ENCODE measurements at places on chromosomes 4 and X. TPM values are rescaled to one million over a fixed set of nuclear protein-coding genes. Genes with fewer than 3 reads are reported as not detected.

Gene NR3C2
- total RNA-seq, result 0.77 TPM

Gene PRRG3
- 7.0 TPM for total RNA-seq

DNA sequence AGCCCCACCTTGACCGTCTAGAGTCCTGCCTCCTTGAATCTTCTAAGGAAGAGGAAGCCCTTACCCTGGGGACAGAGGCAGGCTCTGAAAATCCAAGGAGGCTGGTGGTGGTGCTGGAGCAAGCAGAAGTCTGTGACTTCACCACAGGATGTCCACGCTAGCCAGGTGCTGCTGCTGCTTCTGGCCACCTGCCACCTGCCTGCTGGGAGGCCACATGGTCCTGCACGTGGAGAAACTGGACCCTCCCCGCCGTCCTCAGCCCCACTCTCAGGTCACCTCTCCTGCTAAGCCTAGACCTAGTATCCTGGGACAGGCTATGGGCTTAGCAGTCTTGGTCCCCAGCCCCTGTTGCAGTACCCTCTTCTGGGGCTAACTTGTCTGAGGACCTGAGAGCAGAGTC lies 15.8 kb downstream of the TMEM31 start:
- peak; percentile 58 for DNase-seq
- no peak overlapping the region for H3K27ac ChIP-seq
- H3K36me3 ChIP-seq, result no peaks in the 10 kb centered on the region
- H3K4me1 ChIP-seq, result peaks cover 9% of the 10 kb centered on the region

Gene PALLD
- total RNA-seq, result 64.6 TPM

- H3K4me3 ChIP-seq, result no peak overlapping the region
- no peaks in the 10 kb centered on the region for H3K36me3 ChIP-seq
- no peak for DNase-seq
- no peaks in the 10 kb centered on the region for H3K27me3 ChIP-seq
- H3K27ac ChIP-seq, result no peak overlapping the region
These were observed 19.6 kb upstream of the KDM5C start for GRCh38 chrX:53244610-53245009.

DNA sequence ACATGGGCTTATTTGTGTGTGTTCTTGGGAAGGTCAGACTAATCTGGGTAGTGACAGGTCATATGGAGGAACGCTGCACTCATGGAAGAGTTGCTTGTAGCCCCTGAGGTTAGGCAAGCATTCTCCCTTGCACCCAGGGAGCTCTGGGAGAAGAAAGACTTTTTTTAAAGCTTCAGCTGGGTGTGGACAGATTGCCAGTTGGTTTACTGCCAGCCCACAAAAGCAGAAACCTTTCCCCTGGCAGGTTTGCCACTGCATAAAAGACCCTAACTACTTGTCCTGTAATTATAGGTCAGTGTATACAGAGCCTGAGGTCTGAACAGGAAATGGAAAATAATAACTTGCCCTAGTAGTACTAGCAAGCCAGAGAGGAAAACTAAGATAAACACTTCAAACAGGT lies 7.4 kb upstream of the NFKB1 start:
- peaks cover 7% of the 10 kb centered on the region for H3K4me1 ChIP-seq
- no peak for DNase-seq
- peaks cover 68% of the 10 kb centered on the region for H3K27me3 ChIP-seq
- no peak overlapping the region for H3K4me3 ChIP-seq
- H3K36me3 ChIP-seq, result no peaks in the 10 kb centered on the region
- no peak overlapping the region for H3K27ac ChIP-seq

Gene SPATA18
- total RNA-seq, result 1.4 TPM

Gene SNCA
- 11.3 TPM for total RNA-seq

DNA sequence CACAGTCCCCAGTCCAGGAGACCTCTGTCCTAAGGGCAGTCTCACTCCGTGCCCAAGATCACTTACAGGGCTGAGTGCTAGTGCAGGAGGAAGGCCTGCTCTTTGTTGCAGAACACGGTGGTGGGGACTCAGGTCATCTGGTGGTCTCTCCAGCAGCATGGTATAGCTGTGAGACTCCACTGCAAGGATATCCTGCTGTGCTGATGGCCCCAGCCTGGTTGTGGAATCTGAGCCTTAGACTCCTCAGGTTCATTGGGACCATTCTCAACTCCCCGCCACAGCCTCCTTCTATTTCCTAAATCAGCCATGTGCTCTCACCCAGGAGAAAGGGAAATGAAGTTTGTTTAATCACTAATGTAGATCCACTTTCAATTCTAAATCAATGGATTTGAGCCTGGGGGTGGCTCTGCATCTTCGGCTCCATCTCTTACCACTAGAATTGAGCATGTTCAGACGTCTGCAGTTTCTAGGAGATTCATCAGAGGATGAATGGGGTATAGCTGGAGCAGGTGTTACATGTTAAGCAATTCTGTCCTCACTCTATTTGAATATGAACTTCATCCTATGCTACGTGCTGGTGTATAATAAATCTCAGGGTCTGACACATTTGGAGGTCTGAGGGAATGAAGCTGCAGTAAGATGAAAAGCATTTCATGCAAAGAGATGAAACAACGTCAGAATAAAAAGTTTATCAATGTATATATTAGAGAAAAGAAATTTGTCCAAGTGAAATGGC lies 189.2 kb downstream of the MGST2 start:
- H3K4me3 ChIP-seq, result no peak overlapping the region
- H3K27ac ChIP-seq, result no peak overlapping the region
- peaks cover 15% of the 10 kb centered on the region for H3K36me3 ChIP-seq
- no peaks in the 10 kb centered on the region for H3K27me3 ChIP-seq
- H3K4me1 ChIP-seq, result peaks cover 42% of the 10 kb centered on the region

GRCh38 chr4:67702166-67702565 lies 1.2 kb upstream of the UBA6 start:
- peaks cover 5% of the 10 kb centered on the region for H3K4me1 ChIP-seq
- H3K4me3 ChIP-seq, result peak overlapping the region; percentile 95
- no peak for DNase-seq
- no peaks in the 10 kb centered on the region for H3K27me3 ChIP-seq

GRCh38 chrX:13511241-13511943 lies 58.0 kb upstream of the EGFL6 start:
- DNase-seq, result no peak
- H3K36me3 ChIP-seq, result no peaks in the 10 kb centered on the region
- no peaks in the 10 kb centered on the region for H3K4me1 ChIP-seq
- H3K27ac ChIP-seq, result no peak overlapping the region

GRCh38 chrX:106802388-106803275 lies at the start of gene TBC1D8B:
TBC1D8B (plus strand) TSS chrX:106802673; CDS start chrX:106802854, 181 bp downstream.
- no peaks in the 10 kb centered on the region for H3K4me1 ChIP-seq
- no peaks in the 10 kb centered on the region for H3K36me3 ChIP-seq
- no peak within 1 kb of the TSS for H3K27ac ChIP-seq
- DNase-seq, result peak; percentile 87
- H3K4me3 ChIP-seq, result peak within 1 kb of the TSS; percentile 89

DNA sequence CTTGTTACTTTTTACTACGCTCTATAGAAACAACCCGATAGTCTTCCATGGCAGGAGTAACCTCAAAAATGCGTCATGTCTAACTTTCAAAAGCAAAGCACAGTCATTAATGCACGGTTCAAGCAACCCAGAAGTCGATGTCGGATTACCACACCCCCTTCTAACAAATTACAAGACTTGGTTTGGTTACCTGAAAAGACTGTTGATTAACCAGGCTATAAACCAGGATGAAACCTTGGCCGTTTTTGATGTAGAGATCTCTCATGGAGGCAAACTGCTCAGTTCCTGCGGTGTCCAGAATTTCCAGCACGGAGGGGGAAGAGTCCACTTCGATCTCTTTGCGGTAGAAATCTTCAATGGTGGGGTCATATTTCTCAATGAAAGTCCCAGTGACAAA lies 2.4 kb downstream of the RAP2C start:
- peak overlapping the region; percentile 94 for H3K27ac ChIP-seq
- peak overlapping the region; percentile 96 for H3K4me3 ChIP-seq
- H3K27me3 ChIP-seq, result no peaks in the 10 kb centered on the region

- H3K4me3 ChIP-seq, result no peak overlapping the region
- no peaks in the 10 kb centered on the region for H3K36me3 ChIP-seq
- H3K27me3 ChIP-seq, result no peaks in the 10 kb centered on the region
- H3K27ac ChIP-seq, result no peak overlapping the region
- DNase-seq, result no peak
These were observed 85.4 kb upstream of the PACRGL start for GRCh38 chr4:20614816-20615215.

Gene MAGEB1
- not detected for total RNA-seq

DNA sequence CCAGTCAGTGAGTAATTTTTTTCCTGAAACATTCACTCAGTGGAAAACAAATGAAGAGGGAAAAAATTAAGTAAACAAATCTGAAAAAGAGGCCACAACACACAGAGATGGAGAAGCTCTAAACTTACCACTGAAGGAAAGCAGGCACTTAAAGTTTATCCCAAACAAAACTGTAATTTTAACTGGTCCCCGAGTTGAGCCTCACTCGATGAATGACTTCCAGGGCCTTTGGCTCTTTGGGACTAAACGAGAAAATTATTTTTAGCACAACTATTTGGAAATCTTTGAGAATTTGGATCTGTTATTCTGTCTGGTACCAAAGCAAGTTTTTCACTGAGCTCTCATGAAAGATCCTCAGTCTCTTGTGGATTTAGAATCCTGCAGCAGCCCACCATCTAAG lies at the start of gene C1QTNF7:
Gene C1QTNF7, plus strand, starts transcription at position 333 of the 400 bp plus-strand sequence. CDS start 7,711 bp downstream, outside the sequence.
- no peaks in the 10 kb centered on the region for H3K4me1 ChIP-seq
- H3K4me3 ChIP-seq, result no peak within 1 kb of the TSS
- H3K27ac ChIP-seq, result no peak within 1 kb of the TSS

DNA sequence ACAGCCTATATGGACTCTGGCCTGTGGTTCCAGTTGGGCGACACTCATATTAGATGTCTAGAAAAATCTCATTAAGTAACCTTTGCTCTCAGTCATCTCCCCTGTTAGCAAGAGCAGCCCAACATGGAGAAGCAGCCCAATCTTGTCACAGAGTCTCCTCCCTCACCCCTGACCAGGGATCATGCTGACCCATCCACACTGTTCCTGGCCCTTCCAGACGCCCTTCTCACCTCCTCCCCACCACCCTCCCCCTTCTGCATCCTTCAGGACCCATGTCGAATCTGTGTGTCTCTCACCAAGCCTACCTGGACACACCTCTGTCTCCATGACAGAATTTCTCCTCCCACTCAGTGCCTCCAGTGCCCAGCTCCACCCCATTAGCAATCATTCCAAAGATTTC lies 190.1 kb downstream of the STIM2 start:
- H3K27ac ChIP-seq, result no peak overlapping the region
- no peaks in the 10 kb centered on the region for H3K4me1 ChIP-seq
- H3K27me3 ChIP-seq, result peaks cover 19% of the 10 kb centered on the region
- no peak overlapping the region for H3K4me3 ChIP-seq
- H3K36me3 ChIP-seq, result no peaks in the 10 kb centered on the region
- DNase-seq, result peak; percentile 31

DNA sequence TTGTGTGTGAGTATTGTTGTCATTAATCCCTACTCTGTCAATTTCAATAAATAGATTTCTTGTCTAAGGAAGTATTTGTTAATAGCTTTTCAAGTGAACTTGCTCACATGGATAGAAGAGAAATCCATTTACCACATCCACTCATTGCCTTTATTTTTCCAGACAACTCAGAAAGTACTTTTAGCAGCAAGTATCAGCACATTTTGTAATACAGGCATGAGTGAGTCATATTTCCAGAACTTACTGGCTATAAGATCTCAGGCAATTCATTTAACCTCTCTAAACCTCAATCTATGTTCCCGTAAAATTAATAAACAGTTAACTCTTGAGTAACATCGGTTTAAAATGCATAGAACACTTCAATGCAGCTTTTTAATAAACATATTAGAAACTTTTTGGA lies 317.9 kb upstream of the PCDH7 start:
- H3K27ac ChIP-seq, result no peak overlapping the region
- DNase-seq, result no peak
- H3K4me3 ChIP-seq, result no peak overlapping the region
- no peaks in the 10 kb centered on the region for H3K36me3 ChIP-seq
- H3K27me3 ChIP-seq, result no peaks in the 10 kb centered on the region

Gene AMELX
- total RNA-seq, result not detected

DNA sequence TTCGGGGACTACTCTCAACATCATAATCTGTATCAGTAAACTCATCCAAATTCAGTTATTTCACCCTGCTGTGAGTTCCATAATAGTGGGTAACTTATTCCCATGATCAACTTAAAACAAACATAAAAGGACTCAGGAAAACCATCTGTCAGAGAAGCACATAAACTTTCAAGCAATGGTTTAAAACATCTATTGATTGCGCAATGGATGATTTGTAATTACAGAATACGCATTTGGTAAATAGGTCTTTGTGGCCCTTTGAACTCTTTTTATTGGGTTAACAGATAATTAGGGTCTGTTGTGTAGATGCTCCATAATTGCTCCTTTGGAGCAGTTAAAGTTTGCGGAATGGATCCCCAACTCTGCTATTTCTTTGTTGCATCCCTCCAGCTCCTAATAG lies 115.3 kb downstream of the KIT start:
- H3K4me1 ChIP-seq, result no peaks in the 10 kb centered on the region
- H3K4me3 ChIP-seq, result no peak overlapping the region
- no peak for DNase-seq
- no peaks in the 10 kb centered on the region for H3K36me3 ChIP-seq

DNA sequence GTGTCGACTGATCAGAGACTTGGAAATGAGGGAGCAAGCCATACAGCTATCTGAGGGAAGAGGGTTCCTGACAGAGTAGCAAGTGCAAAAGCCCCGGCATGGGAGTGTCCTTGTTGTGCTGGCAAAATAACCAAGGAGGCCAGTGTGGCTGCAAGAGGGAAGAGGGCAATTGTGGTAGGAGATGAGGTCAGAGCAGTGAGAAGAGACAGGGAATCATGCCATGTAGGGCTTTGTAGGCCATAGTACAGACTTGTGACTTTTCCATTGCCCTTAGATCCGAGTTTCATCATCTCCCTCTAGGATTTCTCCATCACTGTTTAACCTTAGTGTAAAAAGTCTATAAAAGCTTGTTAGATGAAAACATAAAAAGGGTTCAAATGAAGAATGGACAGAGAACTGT lies 76.2 kb downstream of the DOCK11 start:
- no peaks in the 10 kb centered on the region for H3K4me1 ChIP-seq
- no peak overlapping the region for H3K27ac ChIP-seq
- H3K4me3 ChIP-seq, result no peak overlapping the region
- no peaks in the 10 kb centered on the region for H3K36me3 ChIP-seq

DNA sequence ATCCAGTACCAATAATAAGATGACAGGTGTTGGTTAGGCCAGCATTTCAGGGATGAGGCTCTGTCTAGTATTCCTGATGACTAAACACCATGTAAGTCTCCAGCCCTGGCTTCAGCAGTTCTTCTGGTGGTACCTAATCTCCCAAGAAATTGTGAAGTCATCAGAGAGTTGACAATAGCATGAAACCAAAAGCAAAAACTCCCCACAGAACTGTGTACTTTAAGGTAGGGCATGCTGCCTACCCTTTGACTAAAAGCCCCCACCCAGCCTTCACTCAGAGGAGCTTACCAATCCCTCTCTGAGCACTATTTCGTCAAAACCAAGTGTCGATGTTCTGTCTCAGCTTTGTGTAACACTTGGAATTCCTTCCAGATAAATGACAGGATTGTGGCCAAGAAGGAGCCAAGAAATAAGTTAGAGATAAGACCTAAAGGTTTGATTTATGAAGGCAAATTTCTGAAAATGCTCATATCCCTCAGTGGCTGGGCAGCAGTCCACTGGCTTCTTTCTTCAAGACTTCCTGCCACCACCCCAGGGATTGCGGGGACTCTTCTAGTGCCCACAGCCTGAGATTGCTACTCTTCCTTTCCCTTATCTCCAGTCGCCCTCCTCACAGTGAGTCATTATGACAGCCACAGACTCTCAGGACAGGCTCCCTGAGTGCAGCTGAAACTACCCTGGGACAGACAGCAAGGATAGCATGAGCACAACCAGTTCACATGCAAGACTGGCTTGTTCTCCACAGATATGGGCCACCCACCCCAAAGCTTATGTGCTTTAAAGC lies 67.3 kb upstream of the LHFPL1 start:
- no peaks in the 10 kb centered on the region for H3K36me3 ChIP-seq
- no peak overlapping the region for H3K27ac ChIP-seq
- H3K27me3 ChIP-seq, result no peaks in the 10 kb centered on the region
- no peaks in the 10 kb centered on the region for H3K4me1 ChIP-seq
- no peak for DNase-seq
